Psoas muscle (tissue), 8 donors: ENCODE measurements at places on chromosomes 6 and 20. TPM values are rescaled to one million over a fixed set of nuclear protein-coding genes. Genes with fewer than 3 reads are reported as not detected.

KCNB1 gene
- 1.8 TPM for polyA plus RNA-seq

SMPD2 gene
- 4.4 TPM for polyA plus RNA-seq

DNA sequence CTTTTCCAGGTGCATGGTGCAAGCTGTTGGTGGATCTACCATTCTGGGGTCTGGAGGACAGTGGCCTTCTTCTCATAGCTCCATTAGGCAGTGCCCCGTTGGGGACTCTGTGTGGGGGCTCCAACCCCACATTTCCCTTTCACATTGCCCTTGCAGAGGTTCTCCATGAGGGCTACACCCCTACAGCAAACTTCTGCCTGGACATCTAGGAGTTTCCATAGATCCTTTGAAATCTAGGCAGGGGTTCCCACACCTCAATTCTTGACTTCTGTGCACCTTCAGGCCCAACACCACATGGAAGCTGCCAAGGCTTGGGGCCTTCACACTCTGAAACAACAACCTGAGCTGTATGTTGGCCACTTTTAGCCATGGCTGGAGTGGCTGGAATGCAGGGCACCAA, 282.8 kb upstream of the SASH1 start:
- DNase-seq, result no peak
- H3K27ac ChIP-seq, result no peak overlapping the region
- H3K36me3 ChIP-seq, result no peaks in the 10 kb centered on the region
- H3K27me3 ChIP-seq, result no peaks in the 10 kb centered on the region

GRCh38 chr6:133835901-133836300, 53.0 kb upstream of the TCF21 start:
- H3K27me3 ChIP-seq, result peaks cover 3% of the 10 kb centered on the region
- H3K27ac ChIP-seq, result no peak overlapping the region
- no peak for DNase-seq
- H3K4me1 ChIP-seq, result no peaks in the 10 kb centered on the region
- no peaks in the 10 kb centered on the region for H3K36me3 ChIP-seq

DNA sequence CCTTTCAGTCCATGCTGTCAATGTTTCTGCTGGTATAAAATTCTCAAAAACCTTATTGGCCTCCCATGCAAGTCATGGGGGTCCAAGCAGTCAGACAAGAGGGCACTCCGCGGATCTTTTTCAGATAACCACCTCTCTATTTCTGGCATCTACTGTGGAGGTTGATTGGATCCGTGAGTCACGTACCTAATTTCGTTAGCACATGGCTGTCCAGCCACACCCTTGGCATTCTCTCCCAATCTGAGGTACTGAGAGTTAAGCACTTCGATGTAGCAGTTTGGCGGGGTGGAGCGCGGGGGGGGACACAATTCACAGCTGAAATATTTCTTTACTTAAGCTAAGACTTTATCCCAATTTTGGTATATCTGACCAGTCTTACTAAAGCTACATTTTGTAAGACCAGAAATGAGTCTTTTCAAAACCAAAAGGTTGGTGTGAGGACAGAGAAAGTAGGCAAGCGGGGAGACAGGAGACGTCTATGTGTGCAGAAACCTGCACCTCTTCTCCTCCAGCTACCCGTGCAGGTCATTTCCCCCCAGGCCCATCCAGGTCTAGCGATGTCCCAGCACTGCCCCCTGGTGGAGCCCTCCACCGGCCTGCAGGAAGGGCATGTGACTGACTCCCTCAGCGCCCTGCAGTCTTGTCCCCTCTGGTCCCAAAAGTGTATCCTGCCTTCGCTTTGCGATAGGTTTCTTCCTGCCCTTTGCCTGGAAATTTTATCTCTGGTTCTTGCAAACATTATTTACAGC, 113.1 kb downstream of the ADAT2 start:
- no peaks in the 10 kb centered on the region for H3K4me1 ChIP-seq
- H3K36me3 ChIP-seq, result peaks cover 11% of the 10 kb centered on the region
- no peak overlapping the region for H3K27ac ChIP-seq
